ENCODE measurements at places on chromosomes 3 and 15. TPM values are rescaled to one million over a fixed set of nuclear protein-coding genes. Genes with fewer than 3 reads are reported as not detected.

- DNase-seq, result no peak
Observed at GRCh38 chr3:33007776-33008175, 56.3 kb downstream of the CCR4 start.

- DNase-seq, result peak; percentile 97
Observed at GRCh38 chr15:74406992-74407705, 26.6 kb downstream of the SEMA7A start.

DNA sequence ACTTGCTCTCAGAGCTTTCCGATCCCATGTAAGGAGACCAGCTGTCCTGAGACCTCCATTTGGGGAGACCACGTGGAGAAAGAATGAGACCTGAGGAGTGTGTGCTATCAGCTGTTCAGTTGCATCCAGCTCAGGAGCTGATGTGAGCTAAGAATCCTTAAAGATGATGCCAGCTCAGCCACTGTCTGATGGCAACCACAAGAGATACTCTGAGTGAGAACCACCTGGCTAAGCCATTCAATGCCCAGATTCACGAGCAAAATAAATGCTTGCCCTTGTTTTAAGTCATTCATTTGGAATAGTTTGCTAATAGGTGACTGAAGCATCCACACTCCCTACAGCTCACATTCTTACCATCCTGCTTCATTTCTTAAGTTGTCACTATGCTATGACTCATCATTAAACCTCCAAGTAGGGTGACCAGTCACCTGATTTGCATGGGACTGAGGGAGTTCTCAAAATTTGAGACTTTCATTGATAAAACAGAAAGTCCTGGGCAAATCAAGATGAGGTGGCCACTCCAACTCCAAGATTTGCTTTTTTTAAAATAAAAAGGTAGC is 56.4 kb downstream of the SPTSSB start:
- DNase-seq, result no peak

- DNase-seq, result no peak
Observed at GRCh38 chr3:157632075-157632474, 128.9 kb upstream of the VEPH1 start.

DNA sequence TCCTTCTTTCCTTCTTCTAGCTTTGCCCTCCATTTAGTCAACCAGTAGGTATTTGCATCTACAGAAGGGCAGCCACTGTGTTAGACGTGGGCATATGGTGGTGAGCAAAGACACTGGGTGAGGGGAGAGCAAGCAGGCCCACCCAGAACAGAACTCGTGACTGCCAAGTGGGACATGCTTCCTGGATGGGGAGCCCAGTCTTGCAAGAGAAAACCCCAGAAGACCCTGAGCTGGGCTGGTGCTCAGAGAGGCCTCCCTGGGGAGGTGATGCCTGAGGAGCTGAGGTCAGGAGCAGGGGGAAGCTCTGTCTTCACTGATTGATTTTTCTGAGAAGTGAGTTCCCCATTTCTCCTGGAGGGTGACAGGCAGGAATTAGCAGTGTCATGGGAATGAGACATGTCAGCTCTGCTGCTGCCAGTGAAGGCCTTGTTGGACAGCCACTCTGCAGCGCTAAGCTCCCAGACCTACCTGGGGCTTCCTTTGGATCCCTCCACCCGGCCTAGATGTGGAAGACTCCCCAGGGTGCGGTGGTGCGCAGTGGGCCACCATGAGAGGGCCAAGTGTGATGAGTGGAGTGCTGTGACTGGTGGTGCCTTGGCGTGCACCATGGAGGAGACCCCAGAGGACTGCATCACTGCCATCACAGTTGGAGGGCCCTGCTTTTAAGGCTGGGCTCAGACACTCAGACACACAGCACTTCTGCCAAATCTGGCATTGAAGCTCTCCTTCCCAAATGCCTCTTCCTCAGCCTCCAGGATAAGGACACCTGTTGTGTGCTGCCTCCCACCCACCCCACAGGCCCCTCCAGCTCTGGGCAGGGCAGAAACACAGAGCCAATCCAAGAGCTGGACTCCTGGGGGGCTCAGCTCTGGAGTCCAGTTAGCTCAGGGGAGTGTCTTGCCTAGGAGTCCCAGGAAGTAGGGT is 40.0 kb upstream of the TOPBP1 start:
- DNase-seq, result no peak

- DNase-seq, result no peak
Observed at GRCh38 chr3:56536735-56537134, 20.2 kb upstream of the CCDC66 start.

- no peak for DNase-seq
Observed at GRCh38 chr3:171282041-171282440, 178.2 kb downstream of the TNIK start.

GRCh38 chr3:78912259-78912658 is 855.5 kb downstream of the ROBO1 start:
- DNase-seq, result no peak

DNA sequence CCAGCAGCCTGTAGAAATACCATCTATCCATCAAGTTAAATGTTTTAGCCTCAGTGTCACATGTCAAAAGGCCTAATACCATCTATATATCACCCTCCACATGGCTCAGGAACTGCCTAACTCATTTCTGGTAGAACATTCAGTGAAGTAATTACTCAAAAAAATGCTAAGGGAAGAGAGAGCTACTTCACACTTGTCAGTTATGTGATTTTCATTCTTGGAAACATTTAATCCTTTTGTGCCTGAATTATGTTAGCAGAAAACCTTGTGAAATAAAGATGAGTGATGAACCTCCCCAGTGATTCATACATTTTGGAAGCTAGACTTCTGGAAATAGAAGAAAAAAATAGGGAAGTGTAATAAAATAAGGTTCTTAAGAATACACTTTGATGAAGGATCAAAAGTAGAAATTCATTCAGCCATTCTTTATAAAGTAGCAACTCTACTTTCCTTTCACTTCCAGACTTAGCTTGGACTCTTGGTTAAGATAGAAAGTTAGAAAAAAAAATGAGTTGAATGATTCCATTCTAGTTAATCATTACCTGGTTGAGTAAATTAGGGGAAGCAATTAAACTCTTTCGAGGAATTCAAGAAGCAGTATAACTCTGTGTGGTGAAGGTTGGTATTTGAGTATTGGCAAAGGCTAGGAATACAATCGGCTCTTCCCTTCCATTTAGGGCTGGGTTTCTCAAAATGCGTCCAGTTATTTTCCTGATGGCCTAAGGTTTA is 3.6 kb downstream of the OTOL1 start:
- no peak for DNase-seq

IQCF6 gene
- total RNA-seq, result not detected

TNK2 gene
- 6.5 TPM for total RNA-seq

GRCh38 chr3:185297867-185298266 is 44.0 kb upstream of the EHHADH start:
- no peak for DNase-seq

GRCh38 chr3:114506591-114507300 is 212.9 kb downstream of the TIGIT start:
- no peak for DNase-seq

DNA sequence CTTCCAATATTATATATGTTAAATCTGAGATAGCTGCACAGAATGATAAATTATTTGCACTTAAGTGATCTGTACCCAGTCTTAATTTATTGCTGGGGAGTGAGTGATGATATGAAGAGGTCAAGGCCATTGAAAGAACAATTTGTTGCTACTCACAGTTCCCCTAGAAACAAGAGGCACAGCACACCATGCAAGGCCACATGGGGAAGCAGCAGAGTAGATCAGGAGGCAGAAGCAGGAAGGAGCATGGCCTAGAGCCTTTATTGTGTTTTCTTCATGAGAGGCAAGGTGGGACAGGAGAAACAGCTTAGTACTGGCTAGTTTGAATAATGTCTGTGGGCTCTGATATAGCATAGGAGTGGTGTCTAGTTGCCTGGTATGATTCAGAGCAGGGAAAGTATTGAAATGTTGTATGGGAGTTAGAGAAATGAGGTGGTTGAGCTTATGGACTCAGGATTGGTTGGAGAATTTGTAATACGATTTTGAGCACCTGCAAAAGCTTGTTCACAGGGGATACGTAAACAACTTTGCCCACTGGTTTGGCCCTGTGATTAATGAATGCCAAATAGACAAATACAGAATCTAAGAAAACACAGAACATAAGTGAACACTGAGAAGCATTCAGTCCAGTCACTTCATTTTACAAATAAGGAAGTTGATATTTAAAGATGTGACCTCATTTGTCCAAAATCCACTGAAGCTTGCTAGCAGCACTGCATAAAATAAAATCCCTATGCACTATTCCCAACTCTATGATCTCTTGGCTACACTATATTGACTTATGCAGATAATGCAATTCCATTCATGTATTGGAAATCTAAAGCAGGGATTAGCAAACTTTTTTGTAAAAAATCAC is 71.7 kb downstream of the TMCO5A start:
- DNase-seq, result no peak

DNA sequence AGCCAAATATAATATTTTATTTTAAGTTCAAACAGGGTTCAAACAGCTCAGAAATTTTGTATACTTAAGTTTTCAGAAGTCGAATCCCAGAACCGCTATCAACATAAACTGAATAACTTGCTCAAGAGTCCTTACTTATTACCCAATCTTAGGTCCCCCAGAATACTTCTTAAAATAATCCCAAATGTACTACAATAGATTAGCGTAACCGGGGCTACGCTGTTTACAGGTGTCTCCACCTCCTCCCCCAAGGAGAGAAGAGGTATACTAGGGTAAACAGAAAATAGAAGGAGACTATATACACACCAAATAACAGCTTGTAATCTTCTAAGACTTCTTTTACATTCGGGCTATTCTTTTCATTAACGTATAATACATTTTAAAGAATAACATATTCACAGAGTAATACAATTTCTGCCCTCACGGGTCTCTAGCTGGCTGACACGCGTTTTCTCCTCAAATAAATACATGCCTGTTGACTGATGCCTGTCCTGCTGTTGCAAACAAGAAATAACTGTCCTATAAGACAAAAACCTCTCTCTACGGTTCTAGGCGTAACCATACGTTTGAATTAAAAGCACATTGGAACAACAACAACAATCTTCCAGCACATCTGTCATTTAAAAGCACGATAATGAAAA is 1.3 kb downstream of the DENND4A start:
- no peak for DNase-seq

- DNase-seq, result no peak
Observed at GRCh38 chr3:58377750-58378149, 45.1 kb downstream of the PXK start.

GRCh38 chr3:127815001-127815400 is 7.3 kb downstream of the MGLL start:
- DNase-seq, result no peak

STRA6 gene
- 30.8 TPM for total RNA-seq

- no peak for DNase-seq
Observed at GRCh38 chr3:38603731-38604131, 45.8 kb downstream of the SCN5A start.

MGLL gene
- total RNA-seq, result 37.1 TPM

DNA sequence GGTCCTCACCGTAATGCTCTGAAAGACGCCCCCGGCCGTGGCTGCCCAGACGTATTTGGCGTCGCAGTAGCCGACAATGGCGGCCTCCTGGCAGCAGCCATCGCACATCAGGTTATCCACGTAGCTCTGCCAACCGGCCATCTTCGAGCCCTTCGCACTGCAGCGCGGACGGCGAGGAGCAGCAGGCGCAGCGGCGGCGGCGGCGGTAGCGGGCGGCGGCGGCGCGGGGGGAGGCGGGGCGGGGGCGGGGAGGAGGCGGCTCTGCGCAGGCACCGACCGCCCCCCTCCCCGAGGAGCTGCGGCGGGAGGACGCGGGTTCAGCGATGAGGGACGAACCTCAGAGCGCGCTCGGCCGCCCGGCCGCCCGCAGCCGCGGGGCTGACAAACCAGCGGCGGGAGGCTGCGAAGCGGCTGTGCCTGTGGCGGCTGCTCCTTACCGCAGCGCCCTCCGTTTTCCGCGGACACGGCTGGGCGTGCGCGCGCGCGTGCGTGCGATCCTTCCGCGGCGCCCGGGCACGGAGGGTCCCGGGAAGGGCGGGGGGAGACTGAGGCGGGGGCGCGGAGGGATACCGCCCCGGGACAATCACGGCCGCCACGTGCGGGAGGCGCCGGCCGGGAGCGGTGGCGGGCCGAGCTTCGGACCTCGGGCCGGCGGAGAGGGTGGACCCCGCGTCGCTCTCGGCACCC is at the start of gene PFN2:
Gene PFN2 (minus strand): TSS at position 180 of the 687 bp plus-strand sequence. CDS start 39 bp downstream, at position 141.
- peak; percentile 87 for DNase-seq

DNA sequence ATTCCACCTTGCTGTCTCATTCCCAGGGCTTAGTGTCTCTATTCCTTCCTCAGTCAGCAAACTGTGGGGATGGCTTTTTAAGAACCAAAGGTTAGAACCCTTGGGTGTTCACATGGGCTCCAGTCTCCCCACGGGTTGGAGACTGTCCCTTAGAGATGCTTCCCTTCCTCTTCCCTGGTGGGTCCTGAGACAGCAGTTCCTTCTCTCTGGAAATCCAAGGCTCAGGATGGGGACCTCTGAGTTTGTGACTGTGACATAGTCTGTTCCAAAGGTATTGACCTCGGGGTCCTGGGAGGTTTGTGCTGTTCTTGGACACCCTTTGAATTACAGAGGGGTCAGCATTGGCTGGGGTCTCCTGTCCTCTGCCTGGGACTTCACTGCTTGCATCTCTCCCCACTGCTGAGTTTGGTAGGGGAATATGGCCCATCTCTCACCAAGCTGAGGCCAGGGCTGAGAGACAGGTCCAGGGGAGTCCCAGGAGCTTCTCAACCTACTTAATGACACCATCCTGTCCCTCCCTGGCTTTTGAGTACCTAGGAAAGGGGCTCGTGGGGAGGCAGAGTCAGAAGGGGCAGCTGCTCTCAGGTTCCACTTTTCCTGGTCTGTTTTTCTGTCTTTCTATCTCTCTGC is 1.5 kb downstream of the GRM2 start:
- no peak for DNase-seq

DNA sequence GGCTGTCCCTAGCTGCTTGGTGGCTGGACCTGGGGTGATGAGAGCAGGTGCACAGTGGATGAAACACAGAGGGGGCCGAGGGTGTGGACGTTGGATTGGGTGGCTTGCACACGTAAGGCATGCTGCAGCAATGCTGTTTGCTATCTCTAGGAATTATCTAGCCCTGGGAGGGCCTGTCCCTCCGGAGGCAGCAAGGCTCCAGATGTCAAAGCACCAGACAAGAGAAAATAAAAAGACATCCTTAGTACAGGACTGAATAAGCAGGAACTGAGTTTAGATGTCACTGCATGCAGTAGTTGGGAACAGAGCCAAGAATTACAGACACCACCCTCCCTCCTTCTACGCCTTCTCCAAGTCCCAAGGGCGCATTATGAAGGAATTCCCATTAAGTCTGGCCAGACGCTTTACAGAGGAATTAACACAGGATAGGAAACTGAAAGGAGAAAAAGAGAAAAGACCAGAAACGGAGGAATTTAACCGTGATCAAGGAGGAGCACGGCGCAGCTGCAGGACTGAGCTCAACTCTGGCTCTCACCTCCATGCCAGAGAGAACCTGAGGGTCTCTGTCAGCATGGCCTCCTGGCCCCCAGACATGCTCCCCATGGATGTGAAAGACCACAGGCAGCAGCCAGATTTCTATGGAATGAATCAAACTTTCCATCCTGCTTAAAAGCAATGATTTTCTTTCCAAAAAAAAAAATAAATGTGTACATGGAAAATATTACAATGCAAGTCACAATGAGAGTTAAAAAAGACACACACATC is 13.8 kb downstream of the ATP10A start:
- peak; percentile 80 for DNase-seq

DNA sequence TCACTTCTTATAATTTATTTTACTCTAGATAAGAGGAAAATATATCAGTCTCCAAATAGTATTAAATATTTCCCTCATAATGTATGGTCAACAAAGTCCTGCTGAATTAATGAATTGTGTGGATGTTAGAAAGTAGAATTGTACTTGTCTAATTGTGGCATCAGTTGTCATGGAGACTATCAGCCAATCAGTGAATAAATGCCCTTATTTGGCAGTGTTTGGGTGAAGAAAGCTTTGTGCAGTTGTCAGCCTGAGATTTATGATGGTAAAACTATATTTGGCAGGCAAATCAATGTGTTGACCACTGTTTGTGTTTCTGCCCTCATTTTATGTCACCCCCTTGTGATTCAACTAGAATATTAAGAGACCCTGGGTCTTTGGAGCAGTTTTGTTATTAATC is 293.6 kb upstream of the MDFIC2 start:
- DNase-seq, result peak; percentile 2

All from Daoy (cell line).